Stimulated activated CD8-positive, alpha-beta memory T cell treated with anti-CD3 and anti-CD28 coated beads, Interleukin-12 subunit alpha, Interleukin-12 subunit beta, amount 100 ng/mL, for 4 hours (primary cell): ENCODE measurements at places on chromosomes 1 and 21.

DNA sequence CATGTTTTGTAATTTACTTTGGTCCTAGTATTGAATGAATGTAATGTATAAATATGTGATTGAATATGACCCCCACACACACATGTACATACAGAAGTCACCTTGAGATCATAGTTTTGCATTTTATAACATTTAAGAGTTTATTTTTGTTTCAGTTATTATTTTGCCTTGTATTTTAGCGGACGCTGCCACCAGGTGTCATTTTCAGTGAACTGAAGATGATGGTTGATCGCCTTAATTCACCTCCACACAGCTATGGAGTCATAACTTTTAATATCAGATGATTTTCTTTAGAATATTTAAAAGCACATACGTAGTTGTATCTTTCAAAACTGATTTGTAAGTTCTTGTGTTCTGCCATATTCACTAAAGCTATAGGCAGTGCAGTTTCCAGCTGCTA is 130.4 kb downstream of the DYRK1A start:
- no peak for DNase-seq

DNA sequence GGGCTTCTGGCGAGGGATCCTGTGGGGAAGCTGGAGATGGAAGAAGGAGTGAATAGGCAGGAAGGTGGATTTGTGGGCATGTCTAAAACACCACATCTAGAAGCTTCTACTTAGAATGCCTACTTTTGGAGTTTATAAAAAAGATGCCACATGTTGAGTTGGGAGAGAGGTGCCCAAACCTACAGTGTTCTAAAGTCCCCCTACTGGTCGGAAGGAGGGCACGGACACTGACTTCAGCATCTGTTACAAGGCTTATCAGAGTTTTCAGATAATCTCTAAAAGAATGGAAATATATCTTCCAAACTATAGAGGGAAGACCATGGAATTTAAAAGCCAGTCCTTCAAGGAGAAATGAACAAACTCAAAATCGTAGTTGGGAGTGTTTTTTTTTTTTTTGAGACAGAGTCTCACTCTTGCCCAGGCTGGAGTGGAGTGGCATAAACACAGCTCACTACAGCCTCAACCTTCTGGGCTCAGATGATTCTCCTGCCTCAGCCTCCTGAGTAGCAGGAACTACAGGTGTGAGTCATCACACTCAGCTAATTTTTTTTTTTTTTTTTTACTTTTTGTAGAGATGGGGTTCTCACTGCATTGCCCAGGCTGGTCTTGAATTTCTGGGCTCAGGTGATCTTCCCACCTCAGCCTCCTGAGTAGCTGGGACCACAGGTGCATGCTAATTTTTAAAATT is 14.8 kb downstream of the IBA57 start:
- DNase-seq, result no peak

- DNase-seq, result no peak
Measured at GRCh38 chr1:234170067-234170466, 203.2 kb upstream of the COA6 start.

- DNase-seq, result no peak
Measured at GRCh38 chr1:172238965-172239364, 181.5 kb upstream of the C1orf105 start.

DNA sequence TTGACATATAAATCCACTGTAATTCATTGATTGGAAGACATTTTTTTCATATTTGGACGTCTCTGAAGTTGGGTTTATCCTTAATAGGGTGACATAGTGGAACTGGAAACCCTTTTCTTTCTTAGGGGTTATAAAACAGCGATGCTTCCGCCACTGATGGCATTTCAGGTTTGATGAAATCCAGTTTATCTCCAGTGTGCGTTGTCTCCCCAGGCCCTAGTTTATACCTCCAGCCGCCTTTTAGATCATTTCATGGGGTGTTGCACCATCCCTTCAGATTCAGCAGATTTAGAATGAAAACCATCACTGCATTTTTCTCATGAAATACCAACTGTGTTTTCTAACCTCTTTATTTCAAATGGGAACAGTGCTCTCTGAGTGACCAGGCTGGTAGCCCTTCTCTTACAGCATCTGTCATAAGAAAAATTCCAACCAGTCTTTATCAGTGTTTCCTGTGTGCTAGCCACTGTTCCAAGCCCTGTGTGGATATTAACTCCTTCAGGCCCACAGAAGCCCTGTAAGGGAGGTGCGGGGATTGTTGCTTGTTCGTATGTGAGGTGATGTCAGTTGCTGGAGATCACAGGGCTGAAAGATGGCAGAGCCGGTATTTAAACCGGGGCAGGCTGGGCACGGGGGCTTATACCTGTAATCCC is 19.0 kb downstream of the H6PD start:
- DNase-seq, result no peak

GRCh38 chr21:15520811-15521643 is 208.8 kb upstream of the USP25 start:
- DNase-seq, result no peak

GRCh38 chr1:230194525-230194924 is 127.5 kb downstream of the GALNT2 start:
- no peak for DNase-seq

DNA sequence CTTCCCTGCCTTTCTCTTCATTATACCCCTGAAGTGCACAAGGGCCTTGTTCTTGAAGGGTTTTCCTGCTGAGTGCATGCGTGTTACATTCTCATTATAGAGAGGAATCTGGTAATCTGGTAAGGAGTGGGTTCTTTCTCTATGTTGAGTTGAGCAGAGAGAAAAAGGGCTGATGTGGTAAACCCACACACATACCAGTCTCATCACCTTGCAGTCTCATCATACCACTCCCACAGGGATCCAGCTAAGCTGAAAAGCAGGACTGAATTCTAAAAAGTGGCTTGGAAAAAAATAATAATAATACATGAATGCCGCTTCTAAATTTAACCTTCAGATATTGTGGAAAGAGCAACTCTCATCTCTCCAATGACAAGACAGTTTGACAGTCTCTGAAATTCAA is 10.5 kb upstream of the HTR1D start:
- no peak for DNase-seq

- no peak for DNase-seq
Measured at GRCh38 chr1:238143038-238143437, 252.3 kb upstream of the ZP4 start.
